ENCODE measurements at places on chromosomes 3 and 15.

- DNase-seq = no peak
These were observed 27.1 kb downstream of the RBPMS2 start for GRCh38 chr15:64748251-64748650.

- DNase-seq = no peak
These were observed 50.9 kb upstream of the OSTN start for GRCh38 chr3:191148131-191148530.

GRCh38 chr15:92505611-92506010 lies 111.9 kb downstream of the ST8SIA2 start:
- no peak for DNase-seq

DNA sequence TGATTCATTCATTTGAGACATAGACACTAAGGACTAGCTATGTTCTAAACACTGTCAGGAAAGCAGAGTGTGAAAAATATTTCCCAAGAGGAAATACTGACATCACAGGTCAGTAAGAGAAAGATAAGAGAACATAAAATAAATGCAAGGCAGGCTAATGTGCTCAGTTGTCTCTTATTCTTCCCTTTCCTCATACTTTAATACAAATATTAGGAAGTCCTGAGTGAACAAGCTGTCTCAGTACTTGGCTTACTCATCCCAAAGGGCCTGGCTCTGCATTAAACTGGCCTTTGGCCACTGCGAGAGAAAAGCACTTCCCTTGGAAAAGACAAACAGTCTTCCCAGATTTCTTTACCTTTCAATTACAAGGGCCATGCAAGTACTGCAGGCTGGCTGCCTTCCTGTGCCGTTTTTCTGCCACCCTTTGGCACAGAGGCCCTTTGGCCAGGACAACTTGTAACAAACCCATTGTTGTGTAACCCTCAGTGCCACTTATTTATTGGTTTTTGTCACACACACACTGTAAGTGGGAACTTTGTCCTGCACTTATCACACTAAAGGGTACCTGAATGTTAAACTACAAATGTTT lies 31.7 kb downstream of the EDC3 start:
- no peak for DNase-seq

Data from right renal pelvis (tissue), 4 donors.